Stimulated activated CD8-positive, alpha-beta memory T cell treated with anti-CD3 and anti-CD28 coated beads, Interleukin-15, amount 100 ng/mL, for 24 hours (primary cell): ENCODE measurements at places on chromosomes 12 and 14.

- no peak for DNase-seq
These were observed 6.3 kb downstream of the FRS2 start for GRCh38 chr12:69476276-69477017.

DNA sequence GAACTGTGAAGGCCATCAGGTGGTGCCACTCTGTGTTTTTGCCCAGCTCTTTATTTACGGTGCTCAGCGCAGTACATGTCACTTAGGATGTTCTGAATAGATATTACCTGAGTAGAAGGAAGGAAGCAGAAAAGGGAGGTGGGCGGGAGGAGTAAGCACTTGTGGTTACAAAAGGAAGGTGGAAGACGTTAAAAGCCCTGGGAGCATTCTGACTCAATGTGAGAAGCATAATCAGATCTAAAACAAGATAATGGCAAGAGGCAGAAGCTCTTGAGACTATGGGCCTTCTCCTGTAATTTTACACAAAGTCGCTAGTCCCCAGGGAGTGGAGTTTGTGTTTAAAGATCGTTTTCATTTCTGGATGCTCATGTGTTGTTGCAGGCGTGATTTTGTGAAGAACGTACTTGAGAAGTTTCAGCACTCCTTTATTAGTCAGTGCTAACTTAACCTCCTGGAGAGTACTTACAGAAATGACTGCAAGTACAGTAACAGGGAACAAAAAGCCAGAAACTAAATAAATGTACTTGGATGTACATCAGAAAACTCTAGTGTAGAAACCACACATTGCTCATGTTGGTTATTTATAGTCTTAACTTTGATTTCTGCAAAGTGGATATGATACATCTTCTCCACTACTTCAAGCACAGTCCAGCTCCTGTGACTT is 1523.5 kb downstream of the AACS start:
- no peak for DNase-seq

DNA sequence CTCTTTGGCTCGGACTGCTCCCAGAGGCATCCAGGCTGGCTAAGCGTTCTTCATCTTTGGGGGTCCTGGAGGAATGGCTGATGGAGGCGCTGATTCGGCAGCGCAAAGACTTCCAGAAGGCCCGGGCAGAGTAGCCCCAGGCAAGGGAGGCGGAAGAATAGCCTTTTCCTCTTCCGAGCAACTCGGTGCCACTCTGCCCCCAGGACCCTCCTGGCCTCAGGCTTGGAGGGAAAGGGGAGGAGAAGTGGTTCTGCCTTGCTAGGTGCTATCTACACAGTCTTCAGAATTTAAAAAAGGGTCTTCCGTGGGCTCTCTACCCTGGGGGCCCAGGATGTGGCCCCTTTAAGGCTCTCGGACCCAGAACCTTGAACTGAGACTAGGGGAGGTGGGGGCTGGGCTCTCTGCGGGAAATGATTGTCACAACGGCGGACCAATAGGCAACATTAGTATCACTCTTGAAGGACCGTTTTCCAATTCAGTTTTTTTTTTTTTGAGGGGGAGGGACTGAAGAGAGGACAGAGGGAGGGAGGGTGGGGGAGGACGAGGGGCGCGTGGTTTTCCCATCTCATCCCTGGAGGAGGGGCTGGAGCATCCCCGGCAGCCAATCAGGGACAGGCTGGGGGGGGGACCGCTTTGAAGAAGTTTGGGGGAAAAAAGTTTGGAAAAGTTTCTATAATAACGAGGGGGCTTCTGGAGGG is at the start of gene NFATC4:
Gene NFATC4, plus strand, starts transcription at position 671 of the 698 bp plus-strand sequence. CDS start 157 bp downstream, outside the sequence.
- DNase-seq, result no peak

- no peak for DNase-seq
These were observed 283.6 kb downstream of the DPF3 start for GRCh38 chr14:72610096-72610830.

GRCh38 chr14:28323951-28324741 is 442.4 kb upstream of the FOXG1 start:
- no peak for DNase-seq
